ENCODE measurements at places on chromosomes 1 and 21. TPM values are rescaled to one million over a fixed set of nuclear protein-coding genes. Genes with fewer than 3 reads are reported as not detected.

DNA sequence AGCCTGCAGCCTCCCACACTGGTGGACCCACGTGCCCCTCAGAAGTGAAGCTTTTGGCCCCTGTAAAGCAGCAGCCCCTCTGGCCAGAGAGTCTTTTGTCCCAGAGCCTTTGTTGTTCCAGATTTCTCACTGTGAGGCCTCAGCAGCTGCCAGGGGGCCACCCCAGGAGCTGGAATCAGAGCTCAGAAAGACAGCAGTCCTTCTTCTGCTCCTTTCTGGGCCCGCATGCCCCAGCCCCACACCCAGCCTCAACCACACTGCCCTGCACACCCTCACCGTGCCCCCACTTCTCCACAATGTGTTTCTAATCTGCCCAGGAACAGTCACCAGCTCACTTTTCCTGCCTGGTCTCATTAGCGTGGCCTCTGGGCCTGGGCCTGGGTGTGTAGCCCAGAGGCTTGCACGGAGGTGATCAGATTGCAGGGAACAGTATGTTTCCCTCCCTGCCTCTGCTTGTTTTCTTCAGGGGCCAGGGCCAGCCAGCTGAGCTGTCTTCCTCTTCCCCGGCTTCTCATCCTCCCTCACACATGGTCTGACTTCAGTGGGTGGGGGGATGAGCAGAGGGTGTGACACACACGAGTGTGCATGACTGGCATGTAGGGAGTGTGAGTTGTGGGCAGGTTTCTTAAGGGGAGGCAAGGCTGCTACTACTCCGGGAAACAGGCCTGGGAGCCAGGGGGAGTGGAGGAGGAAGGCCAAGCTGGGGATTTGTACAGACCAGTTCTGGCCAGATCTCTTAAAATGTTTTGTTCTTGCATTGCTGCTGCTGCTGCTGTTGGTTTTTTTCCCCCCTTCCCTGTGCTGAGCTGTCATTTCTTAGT lies 82.5 kb upstream of the ZNF648 start:
- DNase-seq, result no peak

Gene SLC22A15
- total RNA-seq, result 0.07 TPM

DNA sequence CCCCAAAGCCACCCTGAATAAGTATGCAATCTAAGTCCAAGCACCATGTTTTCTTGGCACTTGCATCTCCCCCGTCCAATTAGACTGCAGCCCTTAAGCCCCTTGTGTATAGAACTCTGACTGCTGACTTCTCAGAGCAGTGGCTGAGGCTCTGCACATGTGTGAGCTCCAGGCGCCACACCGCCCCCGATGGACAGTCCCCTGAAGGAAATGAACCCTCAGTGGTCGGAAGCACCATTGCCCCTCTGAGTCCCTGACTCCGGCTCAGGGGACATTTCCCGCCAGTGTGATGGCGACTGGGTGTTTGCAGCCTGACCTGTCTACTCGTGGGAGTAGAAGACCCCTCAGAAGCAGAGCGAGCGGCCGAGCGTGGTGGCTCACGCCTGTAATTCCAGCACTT lies 37.2 kb upstream of the SCCPDH start:
- no peak for DNase-seq

Gene GJA9
- total RNA-seq, result not detected

DNA sequence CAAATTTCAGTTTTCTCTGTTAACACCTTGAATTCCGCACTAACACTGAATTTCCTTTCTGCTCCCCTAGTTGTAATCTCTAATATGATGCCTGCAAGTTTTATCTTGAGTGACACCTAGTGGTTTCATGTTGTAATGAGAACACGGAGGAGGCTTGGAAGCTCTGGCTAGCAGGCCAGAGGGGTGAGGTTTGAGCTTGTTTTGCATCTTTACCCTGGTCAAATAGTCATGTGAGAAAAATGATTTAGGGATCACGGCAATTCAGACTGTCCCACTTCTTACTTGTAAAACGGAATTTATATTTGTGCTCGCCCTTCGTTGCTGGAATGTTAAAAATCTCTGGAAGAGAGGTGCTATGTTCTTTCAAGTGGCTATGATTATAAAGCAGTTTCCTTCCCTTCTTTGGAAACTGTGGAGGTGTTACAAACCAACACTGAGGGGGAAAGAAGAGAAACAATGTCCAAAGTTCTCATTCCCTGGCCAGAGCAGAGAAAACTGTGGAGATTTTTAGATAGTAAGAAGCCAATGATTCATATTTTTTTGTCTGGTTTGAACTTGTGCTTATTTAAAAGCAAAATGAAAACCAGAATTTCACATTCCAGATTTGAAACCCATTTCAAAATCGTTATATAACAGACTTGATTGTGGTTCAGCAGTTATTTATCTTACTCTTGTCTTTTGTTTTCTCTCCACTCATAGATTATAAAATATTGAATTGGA lies 5.3 kb upstream of the MROH9 start:
- peak; percentile 20 for DNase-seq

DNA sequence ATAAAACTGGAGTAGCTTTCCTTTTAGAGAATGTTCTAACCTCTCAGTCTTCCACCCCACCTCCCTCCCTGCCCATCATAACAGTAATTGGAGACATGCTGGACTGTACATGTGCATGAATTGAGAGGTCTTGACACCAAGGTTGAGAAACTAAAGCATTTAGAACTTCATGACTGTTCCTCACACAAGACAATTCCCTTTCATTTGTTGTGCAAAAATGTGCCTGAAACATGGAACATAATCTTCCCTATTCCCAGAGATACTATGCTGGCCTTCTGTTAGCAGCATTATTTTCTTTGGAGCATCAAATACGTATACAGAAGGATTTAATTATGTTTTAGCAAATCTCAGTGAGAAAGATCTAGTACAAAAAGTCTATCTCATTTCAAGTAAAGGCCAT lies 97.5 kb upstream of the KCNE2 start:
- DNase-seq, result no peak

Gene FAM167B
- 0.89 TPM for total RNA-seq

- no peak for DNase-seq
These were observed 173.2 kb upstream of the DAB1 start for GRCh38 chr1:57597036-57597435.

Gene UBL4B
- not detected for total RNA-seq

Gene AGTRAP
- total RNA-seq, result 9.4 TPM

GRCh38 chr1:62998845-62999649 lies 215.1 kb downstream of the ATG4C start:
- no peak for DNase-seq

Gene PLOD1
- total RNA-seq, result 21.5 TPM

DNA sequence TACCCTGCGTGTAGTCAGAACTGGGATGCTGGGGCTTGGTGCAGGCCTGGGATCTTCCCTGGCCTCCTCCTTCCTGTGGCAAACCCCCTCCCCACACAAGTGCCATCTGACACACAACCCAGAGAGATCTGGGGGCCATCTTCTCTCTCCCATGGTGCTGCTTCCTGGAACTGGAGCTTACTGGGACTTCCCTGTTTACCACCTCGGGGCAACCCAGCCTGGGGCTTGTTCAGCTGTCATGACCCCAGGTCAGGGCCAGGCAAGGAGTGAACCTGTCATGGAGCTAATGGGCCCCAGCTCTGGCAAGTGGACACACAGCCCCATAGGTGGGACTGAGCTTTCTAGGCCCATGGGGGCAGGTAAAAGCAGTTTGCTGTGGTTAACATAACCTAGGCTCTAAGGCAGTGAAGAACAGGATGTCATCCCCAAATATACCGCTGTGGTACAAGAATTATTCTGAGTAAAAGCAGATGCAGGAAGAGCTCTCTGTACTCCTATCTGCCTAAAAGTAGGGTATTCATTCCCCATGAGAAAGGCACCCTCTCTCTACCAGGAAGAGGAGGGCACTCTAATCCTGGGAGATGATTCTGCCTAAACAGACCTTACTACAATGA lies 2.4 kb downstream of the TRIM11 start:
- peak; percentile 27 for DNase-seq

DNA sequence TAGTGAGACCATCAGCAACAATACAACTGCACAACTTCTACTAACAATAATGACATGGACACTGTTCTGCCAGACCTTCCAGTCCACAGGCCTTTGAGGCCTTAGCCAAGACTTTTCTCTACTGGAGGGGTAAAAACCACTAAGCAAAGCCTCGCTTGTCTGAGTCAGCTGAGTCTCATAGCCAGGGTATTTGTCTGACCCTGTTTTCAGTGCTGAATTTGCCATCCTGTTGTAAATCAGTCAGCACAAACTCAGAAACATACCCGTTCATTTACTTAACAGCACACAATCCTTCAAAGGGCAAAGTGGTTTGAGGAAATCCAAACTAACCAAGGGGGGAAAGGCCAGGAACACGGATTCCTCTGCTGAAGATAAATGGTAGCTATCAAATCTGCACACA lies 537.8 kb downstream of the SMYD3 start:
- no peak for DNase-seq

Gene ERICH3
- total RNA-seq, result not detected

- no peak for DNase-seq
These were observed 94.2 kb upstream of the DMRTA2 start for GRCh38 chr1:50517488-50517887.

DNA sequence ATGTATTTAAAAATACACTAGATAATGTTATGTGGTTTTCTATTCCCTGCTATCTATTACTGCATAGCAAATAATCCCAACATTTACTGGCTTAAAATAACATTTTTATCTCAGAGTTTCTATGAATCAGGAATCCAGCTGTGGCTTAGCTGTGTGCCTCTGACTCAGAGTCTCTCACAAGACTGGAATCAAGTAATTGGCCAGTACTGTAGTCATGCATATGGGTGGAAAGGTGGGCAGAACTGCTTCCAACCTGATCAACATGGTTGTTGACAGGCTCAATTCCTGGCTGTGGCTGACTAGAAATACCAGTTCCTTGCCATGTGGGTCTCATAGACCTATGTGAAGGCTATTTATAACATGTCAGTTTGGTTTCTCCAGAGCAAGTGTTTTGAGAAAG lies 131.8 kb downstream of the PDE4B start:
- DNase-seq, result no peak

Gene CLDN8
- not detected for total RNA-seq

DNA sequence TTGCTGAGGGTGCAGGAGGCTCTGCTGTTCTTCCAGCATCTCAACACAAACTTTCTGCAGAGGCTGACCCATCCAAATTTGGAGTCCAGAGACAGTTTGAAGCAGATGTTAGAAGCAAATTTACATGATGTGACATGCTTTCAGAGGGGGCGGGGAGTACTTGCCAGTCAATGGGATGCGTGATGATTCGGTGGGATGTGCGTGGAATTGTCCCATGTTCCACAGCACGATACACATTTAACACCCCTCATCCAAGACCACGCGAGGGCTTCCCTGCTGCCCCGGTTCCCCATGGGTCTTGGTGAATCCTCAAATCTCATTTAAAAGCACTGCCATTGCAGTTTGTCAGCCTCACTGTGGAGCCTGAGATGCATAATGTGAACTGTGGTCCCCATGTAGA lies 78.6 kb upstream of the TLR5 start:
- no peak for DNase-seq

Gene SMCP
- total RNA-seq, result not detected

- DNase-seq, result no peak
These were observed 3.8 kb downstream of the CCN1 start for GRCh38 chr1:85584264-85584781.

DNA sequence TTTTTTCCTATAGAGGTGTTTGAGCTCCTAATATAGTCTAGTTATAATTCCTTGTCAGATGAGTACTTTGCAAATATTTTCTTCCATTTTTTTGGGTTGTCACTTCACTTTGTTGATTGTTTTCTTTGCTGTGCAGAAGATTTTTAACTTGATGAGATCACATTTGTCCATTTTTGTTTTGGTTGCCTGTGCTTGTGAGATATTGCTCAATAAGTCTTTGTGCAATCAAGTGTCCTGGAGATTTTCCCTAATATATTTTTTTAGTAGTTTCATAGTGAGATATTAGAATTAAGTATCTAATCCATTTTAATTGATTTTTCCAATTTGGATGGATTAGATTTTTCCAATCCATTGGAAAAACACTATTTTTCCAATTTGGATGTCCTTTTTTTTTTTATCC lies 1395.5 kb downstream of the PLA2G4A start:
- no peak for DNase-seq

Gene KCNH1
- not detected for total RNA-seq

Gene ATAD3C
- 0.99 TPM for total RNA-seq

Gene SLC9C2
- total RNA-seq, result not detected

DNA sequence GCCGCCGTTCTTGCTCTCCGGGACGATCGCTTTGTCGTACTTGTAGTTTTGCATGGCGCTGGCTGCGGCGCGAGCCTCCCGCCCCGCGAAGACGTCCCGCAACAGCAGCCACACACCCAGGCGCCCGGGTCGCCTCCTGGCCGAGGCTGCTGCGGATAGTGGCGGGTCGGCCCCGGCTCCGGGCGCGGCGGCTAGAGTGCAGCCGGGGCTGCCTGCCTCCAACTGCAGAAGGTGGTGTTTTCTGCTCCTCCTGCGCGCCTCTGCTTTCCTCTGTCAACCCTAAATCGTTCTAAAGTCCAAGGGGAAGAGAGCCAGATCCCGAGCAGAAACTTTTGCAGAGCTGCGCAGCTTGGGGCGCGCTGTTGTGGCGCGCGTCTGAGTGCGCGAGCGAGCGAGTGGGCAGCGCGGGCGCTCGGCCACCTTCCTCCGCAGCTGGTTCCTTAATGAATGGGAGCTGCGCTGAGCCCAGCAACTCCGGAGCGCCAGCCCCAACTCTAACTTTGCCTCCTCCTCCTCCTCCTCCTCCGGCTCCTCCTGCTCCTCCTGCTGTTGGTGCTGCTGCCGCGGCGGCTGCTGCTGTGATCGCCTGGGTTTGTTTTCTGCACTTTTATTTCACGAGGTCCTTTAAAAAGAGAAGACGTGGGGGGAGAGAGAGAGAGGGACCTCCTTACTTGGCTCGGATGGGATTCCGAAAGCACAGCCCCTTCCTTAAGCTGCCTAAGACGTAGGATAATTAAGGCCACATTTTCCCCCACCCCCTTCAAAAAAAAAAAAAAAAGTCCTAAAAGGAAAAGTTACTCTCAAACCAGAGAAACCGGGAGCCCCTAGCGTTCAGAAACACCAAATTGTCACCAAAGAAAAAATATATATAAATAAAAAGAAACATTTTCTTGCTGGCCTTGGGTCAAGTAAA lies at the start of gene PLPP3:
TSS of gene PLPP3 (minus strand) at position 601 of the 913 bp plus-strand sequence. CDS start at position 54, 547 bp downstream.
- DNase-seq, result peak; percentile 16

DNA sequence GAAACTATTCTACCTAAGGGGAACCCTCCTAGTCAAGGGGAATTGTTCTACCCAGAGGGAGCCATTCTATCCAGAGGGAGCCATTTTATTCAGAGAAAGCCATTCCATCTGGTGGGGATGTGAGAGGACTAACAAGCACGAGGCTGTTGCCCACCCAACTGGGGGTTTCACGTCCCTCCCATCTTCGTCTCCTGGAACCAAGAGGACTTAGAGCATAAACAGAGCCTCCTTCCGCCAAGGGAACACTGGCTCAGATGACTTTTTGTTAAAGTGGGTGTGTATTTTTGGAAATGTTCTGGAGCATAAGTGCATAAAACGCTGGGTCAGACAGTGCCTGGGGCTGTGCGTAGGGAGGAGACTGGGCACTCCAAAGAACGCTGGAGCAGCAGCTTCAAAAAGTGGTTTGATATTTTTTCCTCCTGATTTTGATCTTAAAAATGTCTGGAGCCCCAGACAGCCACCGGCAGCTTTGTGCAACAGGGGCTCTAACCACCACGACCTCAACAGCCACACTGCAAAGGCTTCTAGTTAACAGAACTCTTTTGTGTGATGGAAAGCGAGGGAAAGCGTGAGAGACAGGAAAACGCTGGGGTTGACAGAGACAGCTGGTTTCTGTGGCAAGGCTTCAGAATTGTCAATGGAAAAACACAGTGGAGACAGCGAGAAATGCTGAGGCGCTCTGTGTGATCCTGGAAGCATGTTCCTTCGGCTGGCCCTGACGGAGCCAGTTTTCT lies 363.6 kb upstream of the CAMK1G start:
- no peak for DNase-seq

Gene SYNJ1
- total RNA-seq, result 8.7 TPM

- DNase-seq, result no peak
These were observed 63.8 kb downstream of the LMO4 start for GRCh38 chr1:87392248-87393192.

Data from activated CD8-positive, alpha-beta T cell treated with anti-CD3 and anti-CD28 coated beads for 36 hours (primary cell).